ENCODE measurements at places on chromosomes 6 and 20.

GRCh38 chr6:169098116-169098515 lies 155.5 kb downstream of the THBS2 start:
- DNase-seq = no peak

DNA sequence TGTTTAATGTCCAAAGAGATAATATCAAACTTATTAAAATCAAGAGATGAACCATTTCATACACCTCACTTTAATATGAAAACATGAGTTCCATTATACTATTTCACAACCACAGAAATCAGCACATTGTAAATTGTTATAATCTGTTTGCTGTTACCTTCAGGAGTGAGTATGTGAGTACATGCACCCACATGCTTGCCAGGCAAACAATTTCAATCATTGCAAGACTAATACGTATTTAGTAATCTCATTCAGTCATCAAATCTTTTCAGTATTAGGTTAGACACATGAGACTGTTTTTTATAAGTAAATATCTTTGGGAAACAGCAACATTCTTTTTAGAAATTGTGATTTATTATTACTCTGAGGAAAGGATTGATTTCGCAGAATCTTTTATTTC lies 9.3 kb upstream of the EPM2A start:
- DNase-seq = no peak

- no peak for DNase-seq
These were observed 53.9 kb downstream of the HS3ST5 start for GRCh38 chr6:114288701-114289495.

DNA sequence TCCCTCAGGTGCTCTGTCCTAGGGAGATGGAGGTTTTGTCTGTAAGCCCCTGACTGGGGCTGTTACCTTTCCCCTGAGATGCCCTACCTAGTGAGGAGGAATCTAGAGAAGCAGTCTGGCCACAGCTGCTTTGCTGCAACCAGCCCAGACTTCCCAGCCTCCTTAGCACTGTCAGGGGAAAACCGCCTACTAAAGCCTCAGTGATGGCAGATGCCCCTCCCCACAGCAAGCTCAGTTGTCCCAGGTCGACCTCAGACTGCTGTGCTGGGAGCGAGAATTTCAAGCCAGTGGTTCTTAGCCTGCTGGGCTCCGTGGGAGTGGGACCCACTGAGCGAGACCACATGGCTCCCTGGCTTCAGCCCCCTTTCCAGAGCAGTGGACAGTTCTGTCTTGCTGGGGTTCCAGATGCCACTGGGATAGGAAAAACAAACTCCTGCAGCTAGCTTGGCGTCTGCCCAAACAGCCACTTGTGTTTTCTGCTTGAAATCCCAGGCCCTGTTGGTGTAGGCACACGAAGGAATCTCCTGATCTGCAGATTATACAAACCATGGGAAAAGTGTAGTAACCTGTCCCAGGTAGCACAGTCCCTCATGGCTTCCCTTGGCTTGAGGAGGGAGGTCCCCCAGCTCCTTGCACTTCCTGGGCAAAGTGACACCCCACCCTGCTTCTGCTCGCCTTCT lies 146.4 kb upstream of the PROKR2 start:
- DNase-seq = no peak

DNA sequence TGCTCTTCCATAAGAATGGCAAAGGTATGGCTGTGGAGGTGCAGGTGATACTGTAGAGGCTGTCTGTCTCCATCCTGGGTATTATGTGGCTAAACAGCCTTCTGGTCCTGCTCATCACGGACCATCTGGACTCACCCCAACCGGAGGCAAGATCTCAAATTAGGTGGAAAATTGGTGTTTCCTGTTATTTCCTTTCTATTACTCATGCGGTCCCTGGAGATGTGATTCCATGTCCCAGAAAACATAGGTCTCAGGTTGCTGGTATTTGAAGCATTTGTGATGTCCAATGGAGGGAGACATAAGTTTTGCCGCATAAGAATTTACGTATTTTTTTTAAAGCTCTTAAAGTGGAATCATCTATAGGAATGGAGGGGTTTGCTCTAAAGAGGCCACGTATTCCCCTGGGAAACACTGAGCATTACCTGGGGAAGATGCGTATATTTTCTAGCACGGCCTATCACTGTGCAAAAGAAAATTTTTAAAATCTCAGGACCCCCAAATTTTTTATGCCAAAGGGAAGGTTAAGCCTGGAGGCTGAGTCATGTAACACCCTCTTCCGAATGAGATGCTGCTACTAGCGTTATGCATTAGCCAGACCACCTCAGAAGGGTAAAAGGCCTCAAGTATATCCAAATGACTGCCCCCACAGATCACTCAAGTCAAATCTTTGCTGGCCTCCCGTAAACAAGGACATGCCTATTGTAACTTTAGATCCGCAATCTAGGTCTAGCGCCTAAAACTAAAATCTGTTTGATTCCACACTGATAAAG lies 22.4 kb upstream of the PBOV1 start:
- DNase-seq = no peak

DNA sequence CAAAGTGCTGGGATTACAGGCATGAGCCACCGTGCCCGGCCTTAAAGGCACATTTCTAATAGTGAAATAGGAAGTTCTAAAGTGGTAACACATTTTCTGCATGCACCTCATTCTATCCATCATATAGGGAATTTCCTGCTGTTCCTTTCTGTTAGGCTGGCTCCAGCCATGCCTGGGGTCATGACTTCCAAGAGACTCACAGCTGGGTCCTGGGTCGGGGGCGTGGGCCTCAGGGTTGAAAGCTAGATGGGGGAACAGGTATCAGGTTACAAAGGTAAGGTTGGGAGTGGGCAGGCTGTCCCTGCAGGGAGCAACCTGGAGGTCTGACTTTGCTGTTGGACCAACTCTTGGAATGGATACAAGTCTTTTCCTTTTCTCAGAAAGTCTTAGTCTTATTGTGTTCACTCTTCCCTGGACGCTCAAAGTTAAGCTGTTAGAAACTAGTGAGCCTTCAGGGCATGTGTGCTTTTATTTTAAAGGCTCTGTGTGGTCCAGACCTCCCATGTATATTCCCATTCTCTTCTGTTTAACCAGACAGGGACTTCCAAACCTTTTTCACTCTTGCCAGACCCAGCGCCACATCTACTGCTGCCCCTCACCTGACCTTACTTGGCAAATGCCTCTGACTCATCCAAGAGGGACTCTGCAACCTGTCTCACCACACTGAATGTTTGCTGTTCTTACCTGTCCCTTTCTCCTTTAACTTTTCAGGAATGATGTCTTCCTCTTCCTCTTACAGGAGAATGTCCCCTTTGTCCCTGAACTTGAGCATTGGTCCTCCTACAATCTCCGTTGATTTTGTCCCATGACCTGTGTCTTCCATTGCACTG lies 64.4 kb downstream of the TMEM170B start:
- no peak for DNase-seq

GRCh38 chr6:34745277-34746103 lies 11.8 kb upstream of the SNRPC start:
- no peak for DNase-seq

DNA sequence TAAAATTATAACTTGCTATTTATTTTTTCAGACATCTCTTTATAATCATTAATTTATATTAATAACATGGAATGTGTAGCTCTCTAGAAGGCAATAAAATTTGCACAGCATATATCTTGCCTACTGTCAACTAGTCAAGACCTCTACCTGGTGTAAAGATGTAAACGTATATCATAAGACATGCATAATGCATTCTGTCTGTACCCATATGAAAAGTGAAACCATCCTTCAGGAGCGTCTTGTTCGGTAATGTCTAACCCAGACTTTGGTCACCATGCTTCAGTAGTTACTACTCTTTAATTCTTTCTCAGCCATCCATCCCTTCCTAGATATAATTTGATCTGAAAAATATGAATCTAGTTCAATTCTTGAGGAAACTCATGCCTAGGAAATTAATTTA lies 21.0 kb downstream of the CEP43 start:
- no peak for DNase-seq

DNA sequence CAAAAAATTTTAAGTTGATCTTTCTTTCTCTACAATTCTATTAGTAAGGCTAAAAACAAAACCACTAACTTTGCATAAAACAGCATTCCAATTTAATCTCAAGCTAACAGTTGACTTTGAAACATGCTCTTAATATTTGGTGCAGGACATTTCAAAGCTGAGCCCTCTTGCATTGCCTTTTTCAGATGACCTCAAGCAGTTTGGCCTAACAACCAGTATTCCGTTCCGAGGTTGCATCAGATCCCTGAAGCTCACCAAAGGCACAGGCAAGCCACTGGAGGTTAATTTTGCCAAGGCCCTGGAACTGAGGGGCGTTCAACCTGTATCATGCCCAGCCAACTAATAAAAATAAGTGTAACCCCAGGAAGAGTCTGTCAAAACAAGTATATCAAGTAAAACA lies 194.0 kb downstream of the ARHGAP18 start:
- no peak for DNase-seq

- no peak for DNase-seq
These were observed 9.2 kb upstream of the C6orf141 start for GRCh38 chr6:49541210-49541724.

DNA sequence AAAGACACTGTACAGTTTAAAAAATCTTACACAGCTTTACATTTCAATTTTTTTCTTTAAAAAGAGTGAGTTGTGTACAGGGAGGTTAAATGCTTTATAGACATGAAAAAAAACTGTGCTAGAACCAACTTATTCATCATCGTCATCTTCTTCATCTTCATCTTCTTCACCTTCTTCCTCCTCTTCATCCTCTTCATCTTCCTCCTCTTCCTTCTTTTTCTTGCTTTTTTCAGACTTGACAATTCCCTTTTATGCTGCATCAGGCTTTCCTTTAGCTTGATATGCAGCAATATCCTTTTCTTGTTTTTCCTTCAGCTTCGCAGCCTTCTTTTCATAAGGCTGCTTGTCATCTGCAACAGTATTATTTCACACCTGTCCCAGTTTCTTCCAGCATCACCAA lies 34.3 kb upstream of the TMEM30A start:
- DNase-seq = no peak

DNA sequence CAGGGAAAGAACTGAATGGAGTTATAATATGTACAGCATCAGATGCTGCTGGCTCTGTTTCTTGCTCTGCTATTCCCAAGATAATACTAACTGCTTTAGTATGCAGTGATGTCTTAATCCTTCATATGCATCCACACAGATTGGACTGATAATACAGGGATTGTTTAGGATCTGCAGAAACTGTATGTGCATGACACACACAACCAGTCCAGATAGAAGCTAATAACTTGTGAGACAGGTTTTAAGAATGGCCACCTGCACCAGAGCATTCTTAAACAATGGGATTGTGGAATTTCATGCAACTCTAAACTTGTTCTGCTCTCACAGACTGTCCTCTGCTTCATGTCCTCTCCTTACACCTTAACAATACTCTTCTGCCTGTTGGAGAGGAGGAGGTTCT lies 90.9 kb downstream of the SPTLC3 start:
- DNase-seq = no peak

GRCh38 chr20:52536841-52537400 lies 345.3 kb upstream of the ZFP64 start:
- no peak for DNase-seq

DNA sequence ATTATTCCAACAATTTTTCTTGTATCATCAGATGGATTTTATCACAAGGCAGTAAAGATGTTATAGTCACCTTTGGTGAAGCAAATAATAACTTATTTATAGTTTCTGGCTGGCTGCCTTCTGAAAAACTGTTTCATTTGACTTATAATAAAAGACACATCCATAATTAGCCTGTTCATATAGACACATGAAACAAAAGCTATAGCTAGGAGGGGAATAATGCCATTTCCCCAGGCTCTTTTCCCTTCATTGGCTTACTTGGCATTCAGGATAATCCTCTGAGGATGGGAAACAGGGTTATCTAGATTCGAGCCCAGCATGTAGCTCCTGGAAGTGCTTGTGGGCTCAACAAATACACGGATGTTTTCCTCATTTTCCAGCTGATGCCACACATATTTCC lies 17.5 kb downstream of the MMP24 start:
- no peak for DNase-seq

DNA sequence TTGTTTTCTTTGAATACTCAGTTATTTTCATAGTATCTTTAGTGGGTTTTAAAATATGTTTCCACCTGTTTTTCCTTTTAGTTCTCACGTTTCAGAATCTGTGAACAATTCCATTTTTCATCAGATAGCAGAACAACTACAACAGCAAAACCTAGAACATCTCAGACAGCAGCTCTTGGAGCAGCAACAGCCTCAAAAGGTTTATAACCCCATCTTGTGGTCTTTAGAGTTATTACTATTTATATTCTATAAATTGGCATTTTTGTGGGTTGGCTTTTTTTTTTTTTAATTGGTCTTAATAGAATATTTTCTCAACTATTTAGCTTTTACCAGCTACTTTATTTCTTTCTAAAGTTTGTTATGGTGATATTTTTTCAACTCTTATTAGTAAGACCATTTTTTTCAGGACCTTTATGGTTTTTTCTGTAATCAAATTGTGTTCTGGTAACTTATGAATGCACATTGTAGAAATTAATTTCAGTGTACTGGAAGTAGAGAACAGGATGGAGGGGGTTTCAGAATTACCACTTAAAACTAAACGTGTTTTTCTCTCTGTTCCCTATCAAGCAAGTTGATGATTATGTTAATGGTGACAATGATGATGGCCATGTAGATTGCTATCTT lies 72.2 kb downstream of the SCAF8 start:
- DNase-seq = no peak

DNA sequence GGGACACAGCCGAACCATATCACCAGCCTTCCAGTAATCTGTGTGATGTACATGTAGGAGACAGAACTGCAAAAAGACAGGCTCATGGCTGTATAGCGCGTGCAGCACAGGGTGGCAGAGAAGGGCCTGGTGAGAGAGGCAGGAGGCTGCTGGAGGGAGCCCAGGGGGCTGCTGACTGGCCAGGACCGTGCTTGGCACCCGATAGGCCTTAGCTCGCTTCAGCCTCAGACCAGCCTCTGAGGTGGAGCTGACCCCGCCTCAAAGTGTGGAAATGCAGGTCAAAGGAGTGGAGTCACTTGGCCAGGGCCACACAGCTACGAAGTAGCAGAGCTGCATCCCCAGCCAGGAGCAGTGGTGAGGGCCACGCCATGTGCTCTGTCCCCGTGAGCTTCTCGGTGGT lies 707.6 kb downstream of the QKI start:
- no peak for DNase-seq

- no peak for DNase-seq
These were observed 39.1 kb downstream of the ADGRF5 start for GRCh38 chr6:46882645-46883044.

- DNase-seq = no peak
These were observed 46.9 kb upstream of the CD93 start for GRCh38 chr20:23132930-23133559.

GRCh38 chr6:90938122-90938521 lies 351.2 kb upstream of the MAP3K7 start:
- no peak for DNase-seq

GRCh38 chr6:151451417-151451949 lies 443 bp downstream of the RMND1 start:
- DNase-seq = no peak

All from esophagus squamous epithelium (tissue), 5 donors.